ENCODE measurements at places on chromosomes 1 and 21. TPM values are rescaled to one million over a fixed set of nuclear protein-coding genes. Genes with fewer than 3 reads are reported as not detected.

Gene DAB1
- under 0.01 TPM for total RNA-seq

Gene FAM177B
- total RNA-seq: not detected

Gene IL20
- not detected for total RNA-seq

Gene VPS13D
- 31.0 TPM for total RNA-seq

Gene HSF2BP
- total RNA-seq: 1.2 TPM

Gene AP4B1
- total RNA-seq: 17.8 TPM
